LHCN-M2 (cell line): ENCODE measurements at places on chromosomes 12 and 14.

GRCh38 chr12:94670898-94671297 is 20.5 kb upstream of the TMCC3 start:
- DNase-seq, result no peak

- no peak for DNase-seq
Measured at GRCh38 chr12:5899675-5900074, 45.4 kb downstream of the ANO2 start.

- DNase-seq, result no peak
Measured at GRCh38 chr12:113208041-113208934, 13.0 kb upstream of the TPCN1 start.

DNA sequence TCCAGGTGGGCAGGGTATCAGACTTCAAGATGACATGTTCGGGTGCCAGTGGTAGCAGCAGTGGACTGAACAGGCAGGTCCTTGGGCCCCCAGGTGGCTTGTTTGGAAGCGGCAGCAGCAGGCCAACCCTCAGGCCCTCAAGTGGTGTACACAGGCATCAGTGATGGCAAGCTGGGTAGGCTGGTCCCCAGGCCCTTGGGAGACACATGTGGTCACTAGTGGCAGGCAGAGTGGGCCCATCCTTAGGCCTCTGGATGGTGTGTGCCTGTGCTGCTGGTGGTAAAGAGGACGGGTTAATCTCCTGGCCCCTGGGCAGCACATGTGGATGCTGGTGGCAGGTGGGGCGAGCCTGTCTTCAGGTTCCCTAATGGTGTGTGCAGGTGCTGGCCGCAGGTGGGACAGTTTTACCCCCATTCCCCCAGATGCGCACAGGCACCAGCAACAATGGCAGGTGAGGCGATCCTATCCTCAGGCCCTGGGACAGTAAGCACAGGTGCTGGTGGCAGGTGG is 8.0 kb downstream of the OAS2 start:
- DNase-seq, result no peak

GRCh38 chr14:96052541-96053247 is 13.5 kb downstream of the C14orf132 start:
- DNase-seq, result no peak
